HuH-7.5 (cell line): ENCODE measurements at places on chromosomes 7 and 10.

GRCh38 chr7:128812514-128813168 lies 17.6 kb upstream of the FLNC start:
- DNase-seq, result no peak

DNA sequence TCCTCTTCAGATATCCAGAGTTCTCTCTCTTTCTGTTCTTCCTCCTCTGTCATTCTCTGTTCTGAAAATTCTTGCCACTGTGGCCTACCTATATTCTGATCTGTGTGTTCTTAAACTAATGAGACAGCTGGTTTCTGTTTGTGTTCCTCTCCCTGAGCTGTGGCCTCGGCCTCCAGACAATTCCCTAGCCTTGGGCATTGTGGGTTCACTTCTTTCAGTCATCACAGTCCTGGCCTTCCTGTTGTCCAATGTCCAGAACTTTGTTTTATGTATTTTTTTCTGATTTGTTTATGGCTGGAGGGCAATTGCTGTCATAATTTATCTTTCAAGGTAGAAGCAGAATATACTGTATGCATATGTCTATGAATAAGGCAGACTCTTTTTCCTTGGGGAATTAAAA lies 173.2 kb upstream of the MTPN start:
- no peak for DNase-seq

- no peak for DNase-seq
These were observed 916.4 kb downstream of the LRMDA start for GRCh38 chr10:76347832-76348231.

DNA sequence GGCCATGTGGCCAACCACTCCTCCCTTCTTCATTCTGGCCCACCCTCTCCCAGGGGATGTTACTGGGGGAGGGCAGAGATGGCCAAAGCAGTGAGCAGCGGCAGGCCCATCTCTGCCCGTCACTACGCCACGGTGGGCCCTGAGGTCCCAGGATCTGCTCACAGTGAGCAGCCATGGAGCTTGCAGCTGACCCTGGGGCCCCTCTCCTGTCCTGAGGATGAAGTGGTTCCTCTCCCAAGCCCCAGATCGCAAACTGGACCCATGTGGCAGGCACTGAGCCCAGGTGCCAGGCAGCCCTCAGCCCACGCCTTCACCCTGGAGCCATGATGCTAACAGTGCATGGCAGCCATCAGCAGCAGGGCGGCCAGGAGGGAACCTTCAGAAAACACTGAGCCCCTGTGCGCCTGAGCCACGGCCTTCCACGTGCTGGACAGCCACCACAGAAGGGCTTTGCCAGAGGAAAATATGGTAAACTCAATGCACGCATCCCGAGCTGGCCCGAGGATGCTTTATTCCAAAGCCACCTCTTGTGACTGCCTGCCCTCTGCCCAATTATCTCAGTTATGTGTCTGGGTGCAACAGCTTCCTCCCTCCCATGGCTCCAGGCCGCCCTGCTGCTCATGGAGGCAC lies 485.7 kb downstream of the PTPRN2 start:
- no peak for DNase-seq

DNA sequence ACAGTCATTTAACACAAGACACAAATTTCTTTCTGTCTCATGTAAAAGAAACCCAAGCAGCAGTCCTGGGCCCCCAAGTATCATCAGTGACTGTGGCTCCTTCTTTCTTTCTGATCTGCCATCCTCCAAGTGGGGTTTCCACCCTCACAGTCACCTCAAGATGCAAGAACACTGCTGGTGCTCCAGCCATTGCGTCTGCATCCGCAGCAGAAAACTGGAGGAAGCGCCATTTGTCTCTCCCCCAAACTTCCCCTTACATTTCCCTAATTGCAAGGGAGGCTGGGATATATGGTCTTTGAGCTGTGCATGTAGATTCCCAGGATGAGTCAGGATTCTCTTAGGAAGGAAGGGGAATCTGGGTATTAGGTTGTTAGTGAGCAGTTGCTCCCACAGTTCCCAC lies 60.9 kb upstream of the GNA12 start:
- DNase-seq, result no peak

GRCh38 chr7:130369110-130369711 lies 11.1 kb upstream of the CPA1 start:
- peak; percentile 78 for DNase-seq

DNA sequence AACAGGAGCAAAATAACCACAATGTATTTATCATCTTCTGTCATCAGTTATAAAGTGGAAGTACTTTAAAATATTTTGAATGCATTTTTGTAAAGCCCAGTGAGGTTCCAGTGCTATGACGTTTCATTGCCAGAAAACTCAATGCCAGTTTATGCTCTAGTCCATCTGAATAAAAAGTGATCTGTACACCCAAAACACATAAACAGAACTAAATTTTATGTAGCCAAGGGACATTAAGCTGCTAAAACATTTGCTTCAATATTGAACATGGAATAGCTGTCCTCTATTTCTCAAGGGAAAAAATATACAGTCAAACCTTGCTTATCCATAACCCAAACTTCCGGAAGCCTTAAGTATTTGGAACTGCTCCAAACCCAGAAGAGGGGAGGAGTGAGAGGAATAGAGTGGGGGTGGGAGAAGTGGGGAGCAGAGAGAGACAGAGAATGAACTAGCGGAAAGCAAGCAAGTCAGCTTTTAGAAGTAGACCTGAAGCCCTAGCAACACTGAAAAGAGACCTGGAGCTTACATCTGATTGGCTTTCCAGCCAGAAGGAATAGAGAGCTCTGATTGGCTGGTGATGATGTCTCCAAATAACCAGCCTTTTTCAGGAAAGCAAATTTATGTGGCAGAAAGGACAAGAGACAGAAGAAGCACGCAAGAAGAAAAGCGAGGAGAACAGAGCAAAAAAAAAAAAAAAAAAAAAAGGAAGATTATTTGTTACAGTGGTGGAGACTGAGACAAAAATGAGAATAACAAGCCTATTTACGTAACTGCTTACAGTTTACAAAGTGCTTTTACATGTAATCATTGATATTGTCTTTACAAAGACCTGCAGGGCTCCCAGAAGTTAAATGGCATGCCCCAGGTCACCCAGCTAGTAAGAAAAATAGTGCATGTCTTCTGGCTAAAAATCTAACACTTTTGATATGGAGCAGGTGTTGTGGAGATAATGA lies 196.0 kb downstream of the RNLS start:
- DNase-seq, result peak; percentile 13

GRCh38 chr10:119377958-119378736 lies 164.4 kb downstream of the RGS10 start:
- no peak for DNase-seq

- DNase-seq, result no peak
These were observed 54.9 kb downstream of the CLIP2 start for GRCh38 chr7:74344132-74344496.

GRCh38 chr10:688312-689120 lies 952 bp downstream of the DIP2C start:
- peak; percentile 75 for DNase-seq

GRCh38 chr7:30201161-30201666 lies 66.4 kb downstream of the MTURN start:
- no peak for DNase-seq

GRCh38 chr10:122567056-122567660 lies 6.6 kb downstream of the DMBT1 start:
- DNase-seq, result peak; percentile 23

GRCh38 chr7:2771274-2771731 lies 72.8 kb downstream of the GNA12 start:
- DNase-seq, result no peak

DNA sequence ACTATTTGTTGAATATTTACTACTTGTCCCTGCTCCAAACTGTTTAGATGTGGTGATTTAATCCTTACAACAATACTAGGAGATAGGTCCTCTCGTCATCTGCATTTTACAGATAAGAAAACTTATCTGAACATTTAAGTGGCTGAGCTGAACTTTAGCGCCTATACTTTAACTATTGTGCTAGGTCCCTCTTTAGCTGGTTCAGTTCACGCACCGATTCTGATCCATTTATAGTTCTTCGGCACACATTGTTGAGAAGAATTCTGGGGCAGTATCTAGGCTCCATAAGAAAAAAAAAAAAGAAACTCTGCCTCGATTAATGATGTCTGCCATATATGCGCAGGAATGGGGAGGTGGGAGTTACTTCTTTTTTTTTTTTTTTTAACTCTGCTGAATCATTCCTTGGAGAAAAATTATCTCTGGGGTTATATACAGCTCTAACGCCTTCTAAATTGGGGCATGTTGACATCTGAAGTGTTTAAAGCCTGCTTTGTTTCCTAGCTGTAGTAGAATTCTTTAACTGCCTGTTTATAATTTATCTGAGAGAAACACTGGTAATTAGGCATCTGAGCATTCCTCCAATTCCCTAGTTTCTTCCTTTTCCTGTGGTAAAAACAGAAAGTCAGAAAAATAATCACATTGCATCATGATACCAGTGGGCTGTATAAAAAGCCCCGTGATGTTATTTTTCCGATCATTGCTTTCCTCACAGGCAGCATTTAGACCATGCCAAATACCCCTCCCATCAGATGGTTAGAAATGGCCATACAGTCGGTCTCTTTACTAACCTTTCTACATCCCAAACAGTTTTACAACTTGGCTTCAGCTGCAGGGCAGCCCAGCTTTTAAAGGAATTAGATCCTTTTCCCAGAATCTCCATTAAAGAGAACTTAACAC lies 98.5 kb upstream of the KDM7A start:
- no peak for DNase-seq

DNA sequence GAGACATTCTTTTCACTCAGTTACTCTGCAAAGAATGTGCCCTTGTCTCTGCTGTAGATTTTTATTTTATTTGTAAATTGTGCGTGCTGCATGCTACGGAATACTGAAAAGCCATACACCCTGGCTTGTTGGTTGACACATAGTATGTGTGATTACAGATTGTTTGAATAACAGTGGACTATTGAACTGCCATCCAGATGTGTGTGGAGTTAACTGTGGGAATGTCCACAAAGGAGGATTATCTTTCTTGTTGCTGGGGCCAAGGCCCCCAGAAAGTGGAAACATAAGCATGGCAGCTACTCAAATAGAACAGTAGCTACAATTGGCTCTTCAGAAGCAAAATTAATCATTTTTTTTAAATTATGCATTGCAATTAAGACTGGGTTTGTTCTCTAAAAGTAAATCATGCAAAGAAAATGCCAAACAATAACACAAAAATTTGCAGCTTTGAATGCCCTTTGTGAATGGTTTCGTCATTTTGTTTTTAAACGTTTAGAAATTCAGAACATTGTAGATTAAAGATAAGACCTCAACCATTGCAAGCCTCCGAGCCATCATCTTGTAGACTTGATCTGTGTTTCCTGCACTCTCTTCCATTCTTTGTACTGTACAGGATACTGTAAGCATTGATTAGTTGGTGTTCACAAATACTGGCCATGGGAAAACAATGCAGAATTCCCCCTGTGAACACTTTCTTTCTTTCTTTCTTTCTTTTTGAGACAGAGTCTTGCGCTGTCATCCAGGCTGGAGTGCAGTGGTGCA lies 210.3 kb upstream of the TCF7L2 start:
- DNase-seq, result no peak

GRCh38 chr7:92489634-92490033 lies 11.9 kb upstream of the ERVW-1 start:
- no peak for DNase-seq

DNA sequence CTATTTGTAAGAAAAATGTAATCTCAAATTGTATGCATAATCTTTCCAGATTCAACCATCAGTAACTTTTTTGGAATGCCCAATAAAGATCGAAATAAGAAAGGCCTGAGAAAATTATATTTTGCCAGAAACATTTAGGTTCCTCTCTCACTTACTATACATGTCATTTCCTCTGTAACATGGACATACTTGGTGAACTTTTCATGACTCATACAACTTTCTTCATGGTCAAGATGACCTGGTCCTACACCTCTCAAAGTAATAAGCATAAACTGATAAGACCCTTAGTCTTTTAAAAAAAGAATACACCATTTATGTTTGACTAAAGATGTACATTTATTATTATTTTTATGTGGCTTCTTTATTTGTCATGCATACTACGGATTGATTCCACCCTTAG lies 125.3 kb downstream of the REEP3 start:
- no peak for DNase-seq

GRCh38 chr10:32390193-32390592 lies 43.2 kb upstream of the EPC1 start:
- DNase-seq, result no peak

DNA sequence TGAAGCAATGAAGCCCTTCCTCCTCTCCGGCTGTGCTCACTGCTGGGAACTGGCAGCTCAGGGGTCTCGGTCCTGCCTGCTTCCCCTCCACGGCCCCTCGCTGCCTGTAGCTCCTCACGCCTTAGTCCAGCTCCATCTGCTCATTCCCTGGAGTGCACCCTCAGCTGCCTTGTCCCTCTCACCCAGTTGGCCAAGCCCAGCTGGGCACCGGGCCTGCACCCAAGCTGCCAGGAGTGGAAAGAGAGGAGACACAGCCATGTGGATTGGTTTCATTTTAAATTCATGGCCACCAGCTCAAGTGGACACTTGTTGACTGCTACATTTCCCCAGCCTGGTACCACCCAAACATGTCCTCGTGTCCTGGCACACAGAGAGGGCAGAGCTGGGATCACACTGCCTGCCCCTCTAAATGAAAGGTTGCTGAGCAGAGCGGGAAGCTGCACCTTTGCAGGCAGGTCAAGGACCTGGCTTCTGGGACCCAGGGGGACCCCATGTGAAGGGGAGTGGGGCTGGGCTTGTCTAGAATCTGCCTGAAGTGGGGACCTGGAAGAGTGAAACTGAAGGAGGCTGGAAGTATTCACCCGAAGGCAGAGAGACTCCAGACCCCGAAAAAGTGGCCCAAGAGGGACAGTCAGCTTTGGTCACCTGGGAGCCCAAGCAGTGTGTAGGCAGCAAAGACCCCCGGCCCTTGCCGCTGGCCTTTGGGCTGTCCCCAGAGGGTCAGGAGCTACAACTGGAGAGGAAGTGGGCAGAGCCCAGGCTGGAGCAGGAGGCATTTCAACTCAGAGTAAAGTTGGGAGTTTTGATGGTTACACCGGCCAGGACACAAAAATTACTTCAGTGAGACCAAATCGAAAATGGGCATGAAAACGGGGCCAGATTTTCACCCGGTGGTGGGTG lies 15.0 kb upstream of the BNIP3 start:
- no peak for DNase-seq

DNA sequence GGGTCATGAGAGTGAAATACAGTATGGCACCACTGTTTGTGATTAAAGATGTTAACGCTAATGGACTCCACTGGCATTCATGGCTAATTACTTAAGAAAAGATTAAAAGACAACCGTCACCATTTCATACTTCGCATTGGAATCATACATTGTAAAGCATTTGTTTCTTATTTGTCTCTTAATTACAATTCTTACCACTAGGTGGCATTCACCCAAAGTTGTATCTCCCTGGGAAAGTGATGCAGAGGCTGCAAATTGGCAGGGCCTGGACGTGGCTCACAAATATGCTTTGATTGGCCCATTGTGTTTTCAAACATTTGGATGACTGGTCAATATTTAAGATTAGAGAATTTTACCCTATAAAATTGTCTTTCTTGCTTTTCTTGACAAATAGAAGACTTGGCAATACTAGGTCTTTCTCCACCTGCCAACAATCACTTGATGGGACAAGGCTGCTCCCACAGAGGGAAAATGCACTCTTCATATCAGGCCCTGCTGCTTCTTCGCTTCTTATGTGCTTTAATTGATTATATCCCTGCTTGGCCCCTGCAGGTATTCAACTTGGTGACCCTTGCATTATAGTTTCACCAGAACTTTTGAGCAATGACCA lies 72.1 kb upstream of the STARD3NL start:
- DNase-seq, result no peak

- no peak for DNase-seq
These were observed 138.6 kb upstream of the GRB10 start for GRCh38 chr7:50921114-50921813.
